Left colon (tissue), 2 donors: ENCODE measurements at places on chromosomes 4 and X. TPM values are rescaled to one million over a fixed set of nuclear protein-coding genes. Genes with fewer than 3 reads are reported as not detected.
A peak's percentile ranks its signal among the peaks of the same experiment; 100 is the strongest.

DNA sequence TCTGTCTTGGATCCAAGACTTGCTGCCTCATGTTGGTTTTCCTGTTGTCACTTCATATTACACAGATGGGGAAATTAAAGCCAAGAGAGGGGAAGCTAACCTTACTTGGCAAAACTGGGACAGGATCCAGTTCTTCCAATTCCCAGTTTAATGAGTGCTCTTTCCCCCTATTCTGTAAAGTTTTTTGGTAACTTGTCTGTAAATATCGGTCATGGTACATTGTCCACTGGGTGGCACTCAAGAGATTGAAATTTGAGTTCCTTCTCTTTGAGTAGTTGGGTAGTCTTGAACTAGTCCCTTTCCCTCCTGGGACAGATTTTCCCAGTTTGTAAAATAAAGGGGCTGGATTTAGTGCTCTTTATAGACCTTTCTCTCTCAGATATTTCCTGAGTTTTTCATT lies 12.4 kb upstream of the EOLA2 start:
- DNase-seq = no peak

- DNase-seq = no peak
These were observed 9.6 kb upstream of the UVSSA start for GRCh38 chr4:1337376-1337831.

DNA sequence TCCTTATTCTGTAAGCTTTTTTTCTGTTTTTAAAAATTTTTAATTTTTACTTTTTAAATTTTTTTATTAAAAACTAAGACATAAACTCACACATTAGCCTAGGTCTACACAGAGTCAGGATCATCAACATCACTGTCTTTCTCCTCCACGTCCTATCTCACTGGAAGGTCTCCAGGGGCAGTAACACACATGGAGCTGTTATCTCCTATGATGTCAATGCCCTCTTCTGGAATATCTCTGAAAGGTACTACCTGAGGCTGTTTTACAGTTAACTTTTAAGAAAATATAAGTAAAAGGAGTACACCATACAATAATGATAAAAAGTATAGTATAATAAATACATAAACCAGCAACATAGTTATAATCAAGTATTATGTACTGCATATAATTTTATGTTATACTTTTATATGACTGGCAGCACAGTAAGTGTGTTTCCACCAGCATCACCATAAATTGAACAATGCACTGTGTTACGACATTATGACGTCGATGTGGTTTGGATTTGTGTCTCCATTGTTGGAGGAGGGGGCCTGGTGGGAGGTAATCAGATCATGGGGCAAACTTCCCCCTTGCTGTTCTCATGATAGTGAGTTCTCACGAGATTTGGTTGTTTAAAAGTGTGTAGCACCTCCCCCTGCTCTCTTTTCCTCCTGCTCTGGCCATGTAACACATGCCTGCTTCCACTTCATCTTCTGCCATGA lies 21.3 kb downstream of the IL15 start:
- no peak for DNase-seq

GRCh38 chr4:7004331-7004730 lies 38.8 kb upstream of the TADA2B start:
- DNase-seq = no peak

- DNase-seq = no peak
These were observed 125.6 kb downstream of the PHF8 start for GRCh38 chrX:53918702-53919101.

- DNase-seq = no peak
These were observed at the start of gene COL4A5 for GRCh38 chrX:108439426-108439942. Gene COL4A5, plus strand, starts transcription at chrX:108439838. Its CDS starts 288 bp downstream, at chrX:108440126.

GRCh38 chr4:87281603-87282002 lies 41.1 kb downstream of the HSD17B13 start:
- DNase-seq = no peak

DNA sequence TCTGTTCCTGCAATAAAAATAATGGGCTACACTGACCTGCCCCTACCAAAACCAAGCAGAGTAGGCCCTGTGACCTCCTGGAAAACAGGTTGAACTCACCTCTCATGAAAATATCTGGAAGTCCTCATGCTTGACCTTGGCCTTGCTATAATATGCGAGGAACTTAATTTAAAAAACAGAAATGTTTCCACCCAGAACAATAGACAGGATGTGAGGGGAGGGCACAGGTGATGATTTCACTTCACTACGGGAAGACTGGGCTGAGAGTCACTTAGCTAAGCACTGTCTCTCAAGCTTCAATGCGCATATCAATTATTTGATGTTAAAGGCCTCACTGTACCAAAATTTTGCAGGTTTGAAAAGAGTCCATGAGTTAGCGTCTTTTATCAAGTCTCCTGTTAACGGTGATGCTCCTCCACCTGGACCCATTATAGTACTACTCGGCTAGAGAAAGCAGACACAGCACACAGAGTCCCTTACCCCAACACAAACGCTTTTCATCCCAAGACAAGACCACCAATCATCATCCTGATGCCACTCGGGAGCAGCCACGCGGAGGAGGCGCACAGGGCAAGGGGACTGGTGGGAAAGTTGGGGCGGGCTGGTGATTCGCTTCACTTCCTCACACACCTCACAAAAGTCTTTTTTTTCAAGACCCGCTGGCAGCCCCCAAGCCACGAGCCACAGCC lies 25.9 kb downstream of the ZNF721 start:
- DNase-seq = no peak

GRCh38 chr4:72627723-72628122 lies 58.7 kb upstream of the ADAMTS3 start:
- no peak for DNase-seq

DNA sequence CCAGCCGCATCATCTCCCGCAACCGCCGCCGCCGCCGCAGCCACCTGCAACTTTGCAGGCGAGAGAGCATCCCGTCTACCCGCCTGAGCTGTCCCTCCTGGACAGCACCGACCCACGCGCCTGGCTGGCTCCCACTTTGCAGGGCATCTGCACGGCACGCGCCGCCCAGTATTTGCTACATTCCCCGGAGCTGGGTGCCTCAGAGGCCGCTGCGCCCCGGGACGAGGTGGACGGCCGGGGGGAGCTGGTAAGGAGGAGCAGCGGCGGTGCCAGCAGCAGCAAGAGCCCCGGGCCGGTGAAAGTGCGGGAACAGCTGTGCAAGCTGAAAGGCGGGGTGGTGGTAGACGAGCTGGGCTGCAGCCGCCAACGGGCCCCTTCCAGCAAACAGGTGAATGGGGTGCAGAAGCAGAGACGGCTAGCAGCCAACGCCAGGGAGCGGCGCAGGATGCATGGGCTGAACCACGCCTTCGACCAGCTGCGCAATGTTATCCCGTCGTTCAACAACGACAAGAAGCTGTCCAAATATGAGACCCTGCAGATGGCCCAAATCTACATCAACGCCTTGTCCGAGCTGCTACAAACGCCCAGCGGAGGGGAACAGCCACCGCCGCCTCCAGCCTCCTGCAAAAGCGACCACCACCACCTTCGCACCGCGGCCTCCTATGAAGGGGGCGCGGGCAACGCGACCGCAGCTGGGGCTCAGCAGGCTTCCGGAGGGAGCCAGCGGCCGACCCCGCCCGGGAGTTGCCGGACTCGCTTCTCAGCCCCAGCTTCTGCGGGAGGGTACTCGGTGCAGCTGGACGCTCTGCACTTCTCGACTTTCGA lies 654 bp downstream of the ATOH1 start:
- peak; percentile 59 for DNase-seq

DNA sequence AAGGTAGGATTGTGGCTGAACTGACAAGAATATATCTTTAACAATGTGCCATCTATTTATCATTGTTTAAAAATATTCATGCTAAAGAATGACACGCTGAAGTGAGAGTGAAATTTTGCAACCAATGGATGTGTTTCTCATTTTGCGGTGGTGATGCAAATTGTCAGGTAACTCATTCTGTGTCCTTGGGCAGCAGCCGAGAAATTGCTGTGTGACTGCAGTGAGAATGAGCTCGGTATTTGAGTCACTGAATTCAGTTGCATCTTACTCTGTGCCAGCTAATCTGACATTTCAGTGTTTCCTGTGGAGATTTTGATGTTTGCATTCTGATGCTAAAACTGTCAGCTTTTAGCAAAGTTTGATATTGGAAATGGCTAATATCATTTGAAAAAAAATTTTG lies 28.1 kb downstream of the MCUB start:
- no peak for DNase-seq

DNA sequence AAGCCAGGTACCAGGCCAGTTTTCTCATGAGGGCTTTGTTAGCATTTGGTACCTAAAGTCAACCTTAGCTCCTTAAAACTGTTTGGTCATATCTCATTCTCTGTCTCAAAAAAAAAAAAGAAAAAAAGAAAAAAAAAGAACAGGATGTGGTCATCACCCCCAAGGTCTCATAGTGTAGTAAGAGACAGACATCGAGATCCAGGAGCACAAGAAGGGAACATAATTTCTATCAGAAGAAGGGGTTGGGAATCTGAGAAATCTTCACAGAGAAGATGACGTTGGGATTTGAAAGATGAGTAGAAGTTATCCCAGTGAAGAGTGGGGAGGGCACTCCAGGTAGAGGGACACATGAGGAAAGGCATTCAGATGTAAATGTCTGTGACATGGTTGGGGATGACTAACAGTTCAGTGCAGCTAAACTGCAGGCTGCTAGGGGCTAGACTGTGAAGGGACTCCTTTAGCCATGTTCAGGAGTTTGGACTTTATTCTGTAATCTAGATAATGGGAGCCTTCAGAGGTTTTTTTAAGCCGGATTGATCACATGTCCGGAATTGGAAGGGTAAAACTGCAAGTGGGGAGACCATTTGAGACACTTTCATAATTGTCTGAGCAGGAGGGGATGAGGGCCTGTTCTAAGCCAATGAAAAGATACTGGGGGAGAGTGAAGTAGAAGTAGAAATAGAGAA lies 26.9 kb upstream of the GJB1 start:
- no peak for DNase-seq

- DNase-seq = no peak
These were observed 107.6 kb upstream of the FAM9C start for GRCh38 chrX:13151828-13152517.

DNA sequence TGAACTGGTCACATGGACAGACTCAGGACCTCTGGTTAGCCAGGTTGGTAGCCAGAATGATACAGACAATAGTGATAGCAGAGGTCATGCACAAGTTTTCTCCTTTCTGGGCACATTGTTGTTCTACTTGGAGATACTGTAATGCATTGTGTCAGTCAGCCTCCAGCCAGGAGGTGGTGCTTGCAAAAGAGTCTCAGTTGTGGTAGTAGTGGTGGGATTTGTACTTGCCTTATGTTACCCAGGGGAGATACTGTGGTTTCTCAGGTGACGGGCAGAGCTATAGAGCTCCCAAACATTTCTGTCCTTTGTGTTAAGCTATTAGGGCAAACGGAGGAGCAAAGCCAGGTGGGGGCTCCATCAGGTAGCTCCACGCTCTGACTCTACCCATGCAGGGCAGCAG lies 190.5 kb downstream of the STPG2 start:
- DNase-seq = no peak

DNA sequence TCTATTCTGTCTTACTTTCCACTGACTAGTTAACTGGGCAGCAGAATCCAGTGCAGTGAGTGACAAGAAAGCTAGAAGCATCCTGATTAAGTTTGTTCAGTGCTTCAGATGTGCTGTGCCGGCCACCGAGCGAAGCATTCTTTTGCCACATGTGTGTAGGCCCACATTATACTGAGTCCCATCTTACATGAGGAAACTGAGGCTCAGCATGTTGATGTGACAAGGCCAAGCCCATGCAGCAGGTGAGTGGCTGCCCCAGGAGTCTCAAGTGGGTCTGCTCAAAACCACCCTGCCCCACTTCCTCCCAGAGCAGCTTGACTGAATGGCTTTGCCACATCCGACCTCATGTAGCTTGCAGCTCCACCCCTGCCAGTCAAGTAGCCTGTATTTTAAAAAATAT lies 50.5 kb downstream of the RHOH start:
- no peak for DNase-seq

DNA sequence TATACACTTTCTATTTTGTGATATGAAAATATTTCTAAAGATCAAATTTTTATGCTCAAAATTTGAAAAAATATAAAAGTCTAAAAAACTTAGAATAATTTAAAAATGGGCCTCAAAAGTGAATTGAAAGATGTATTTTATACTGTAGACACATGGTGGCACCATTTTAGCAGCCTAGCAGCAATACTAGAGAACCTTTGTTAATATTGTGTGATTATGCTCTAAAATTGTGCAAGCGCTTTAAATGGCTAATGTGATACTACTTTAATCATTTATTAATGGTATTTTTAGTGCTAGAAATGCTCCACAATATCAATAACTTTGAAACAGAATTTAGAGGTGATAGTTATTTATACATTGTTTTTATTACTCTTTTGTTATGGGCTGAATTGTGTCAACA lies 3.7 kb upstream of the GUF1 start:
- DNase-seq = no peak

- no peak for DNase-seq
These were observed 16.0 kb downstream of the CCNQ start for GRCh38 chrX:153582896-153583295.

DNA sequence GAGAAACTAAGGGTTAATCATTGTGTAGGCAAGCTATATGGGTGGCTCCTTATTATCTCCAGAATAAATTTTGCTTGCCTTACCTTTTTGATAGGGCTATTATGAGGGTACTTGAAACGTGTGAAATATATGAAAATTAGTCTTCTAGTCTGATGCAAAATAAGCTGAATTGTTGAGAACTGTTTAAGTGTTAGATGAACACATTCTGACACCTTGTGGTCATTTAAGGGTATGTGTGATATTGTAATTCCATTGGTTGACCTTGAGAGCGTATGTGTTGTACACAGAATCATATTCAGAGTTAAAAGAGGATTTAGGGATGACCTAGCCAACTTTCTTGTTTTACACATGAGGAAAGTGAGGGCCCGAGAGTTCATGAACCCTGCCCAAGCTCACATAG lies 44.6 kb upstream of the LINC00632 start:
- DNase-seq = no peak

GRCh38 chrX:45517090-45517973 lies 316.7 kb upstream of the DIPK2B start:
- no peak for DNase-seq

DNA sequence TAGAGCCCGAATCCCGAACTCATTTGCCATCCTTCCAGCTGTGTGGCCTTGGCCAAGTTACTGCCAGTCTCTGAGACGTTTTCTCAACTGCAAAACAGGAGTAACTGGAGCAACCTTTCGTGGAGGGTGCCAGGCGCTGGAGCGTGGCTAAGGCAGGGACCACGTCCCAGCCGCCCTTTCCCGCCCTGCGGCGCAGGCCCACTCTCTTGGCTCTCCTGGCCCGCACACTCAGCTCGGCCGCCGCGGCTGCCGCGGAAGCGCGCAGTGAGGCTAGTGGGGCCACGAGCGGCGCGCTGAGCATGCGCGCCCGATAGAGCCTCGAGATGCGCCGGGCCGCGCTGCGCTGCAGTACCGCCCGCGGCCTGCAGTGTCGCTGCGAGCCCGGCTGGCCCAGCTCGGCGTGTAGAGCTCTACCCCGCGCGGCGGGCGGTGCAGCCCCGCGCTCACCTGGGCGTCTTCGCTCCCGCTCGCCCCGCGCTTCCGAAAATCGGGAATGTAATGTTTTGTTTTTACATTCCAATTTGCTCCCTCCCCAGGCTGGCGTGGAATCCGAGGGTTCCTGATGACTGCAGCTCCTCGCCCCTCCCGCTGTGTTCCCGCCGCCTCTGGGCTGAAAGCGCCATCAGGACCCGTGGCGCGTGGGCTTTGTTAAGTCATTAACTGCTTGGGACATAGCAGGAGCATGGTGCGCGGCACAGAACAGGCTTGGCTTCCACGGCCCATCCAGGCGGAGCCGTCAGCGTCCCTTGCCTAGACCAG lies 4.0 kb upstream of the ZNF518B start:
- DNase-seq = peak; percentile 59

Gene MID2
- total RNA-seq = 8.5 TPM

Gene DCHS2
- 0.43 TPM for total RNA-seq

Gene TAPT1
- total RNA-seq = 41.2 TPM

Gene OTC
- 5.8 TPM for total RNA-seq

Gene MAGEB1
- not detected for total RNA-seq

Gene NDST3
- total RNA-seq = 0.25 TPM

Gene IL21
- total RNA-seq = not detected

Gene ANAPC10
- 9.9 TPM for total RNA-seq

Gene DNAAF6
- not detected for total RNA-seq

Gene GSX2
- total RNA-seq = not detected
